ENCODE measurements at places on chromosomes 4 and X.

GRCh38 chr4:179607003-179607402 lies 2164.8 kb upstream of the AGA start:
- no peak for DNase-seq

DNA sequence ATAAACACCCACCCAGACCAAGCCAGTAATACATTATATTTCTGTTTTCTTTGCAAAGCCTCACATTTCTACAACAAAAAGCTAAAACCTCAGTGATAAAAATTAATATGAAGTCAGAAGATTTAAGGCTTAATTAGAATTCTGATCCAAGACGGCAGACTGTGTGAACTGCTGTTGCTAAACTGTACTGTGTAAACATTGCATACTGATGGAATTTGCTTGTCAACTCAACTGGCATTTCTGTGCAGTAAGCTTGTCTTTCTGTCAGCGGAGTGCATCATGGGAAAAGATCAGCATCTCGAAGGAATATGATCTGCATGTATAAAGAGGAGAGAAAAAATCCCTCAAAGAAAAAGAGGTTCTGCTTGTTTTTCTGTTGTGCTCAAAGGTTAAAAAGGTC lies 69.4 kb upstream of the SPANXB1 start:
- no peak for DNase-seq

DNA sequence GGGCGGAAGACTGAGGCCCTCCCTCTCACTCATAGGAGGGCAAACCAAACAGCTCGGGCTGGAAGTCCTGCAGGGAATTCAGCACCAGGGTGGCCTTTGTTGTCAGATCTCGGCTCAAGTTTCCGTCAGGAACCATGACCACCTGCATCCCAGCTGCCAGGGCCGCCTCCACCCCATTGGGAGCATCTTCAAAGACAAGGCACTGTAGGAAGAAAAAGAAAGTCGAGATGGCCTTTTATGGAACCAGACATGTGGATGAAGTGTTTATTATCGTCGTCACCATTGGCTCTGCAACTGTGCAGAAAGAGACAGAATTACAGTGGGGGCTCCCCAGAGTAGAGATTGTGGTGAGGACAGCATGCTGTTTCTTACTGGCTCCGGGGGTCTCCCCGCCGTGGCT lies 97.2 kb upstream of the STS start:
- no peak for DNase-seq

GRCh38 chrX:148956352-148956751 lies 455.9 kb downstream of the AFF2 start:
- no peak for DNase-seq

DNA sequence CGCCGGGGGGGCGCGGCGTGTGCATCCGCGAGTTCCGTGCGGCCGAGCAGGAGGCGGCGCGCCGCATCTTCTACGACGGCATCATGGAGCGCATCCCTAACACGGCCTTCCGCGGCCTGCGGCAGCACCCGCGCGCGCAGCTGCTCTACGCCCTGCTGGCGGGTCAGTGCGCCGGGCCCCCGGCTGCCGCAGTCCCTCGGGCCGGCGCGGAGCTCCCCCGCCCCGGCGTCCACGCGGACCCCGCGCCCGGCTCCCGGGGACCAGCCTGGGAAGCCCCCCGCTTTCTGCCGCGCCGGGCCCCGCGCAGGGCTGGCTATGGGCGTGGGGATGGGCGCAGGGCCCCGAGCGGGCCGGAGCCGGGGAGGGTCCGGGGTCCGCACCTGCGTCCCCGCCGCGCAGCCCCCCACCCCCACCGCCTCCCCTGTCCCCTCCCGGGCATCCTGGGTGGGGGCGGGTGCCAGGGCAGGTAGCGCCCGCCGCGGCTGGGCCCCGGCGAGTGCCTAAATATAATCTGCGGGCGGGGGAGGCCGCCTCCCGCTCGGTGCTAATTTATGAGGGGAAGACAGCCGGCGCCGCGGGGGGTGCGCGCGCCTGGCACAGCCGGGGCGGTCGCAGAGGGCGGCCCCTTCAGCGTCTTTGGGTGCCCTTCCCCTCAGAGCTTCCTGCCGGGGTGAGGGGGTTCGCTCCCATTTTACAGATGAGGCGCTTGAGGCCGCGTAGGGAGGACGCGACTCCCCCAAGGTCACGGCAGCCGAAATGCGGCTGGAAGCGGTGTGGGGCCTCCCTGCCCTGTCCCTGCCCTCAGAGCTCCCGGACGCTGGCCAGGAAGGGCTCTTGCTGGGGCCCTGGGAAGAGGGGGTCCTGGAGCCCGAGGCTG lies 837 bp downstream of the NAT8L start:
- no peak for DNase-seq

GRCh38 chr4:126937846-126938422 lies 694.8 kb upstream of the INTU start:
- DNase-seq = no peak

DNA sequence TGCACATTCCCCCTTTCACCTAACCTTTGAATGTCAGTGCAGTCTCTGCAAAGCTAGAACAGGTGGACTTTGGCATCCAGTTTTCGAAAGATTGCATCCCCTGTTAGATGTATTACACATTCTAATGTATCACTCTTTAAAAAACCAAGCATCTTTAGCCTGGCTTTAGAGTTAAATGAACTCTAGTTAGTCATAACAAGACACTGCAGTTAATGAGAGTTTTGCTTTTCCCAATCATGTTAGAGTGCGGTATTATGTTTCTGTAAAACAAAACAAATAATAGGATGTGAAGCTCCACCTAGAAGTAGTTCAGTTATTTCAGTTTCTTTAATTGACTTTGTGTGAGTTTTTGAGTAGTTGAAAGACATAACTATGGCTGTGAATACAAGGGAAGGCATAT lies 42.2 kb downstream of the PARM1 start:
- DNase-seq = no peak

DNA sequence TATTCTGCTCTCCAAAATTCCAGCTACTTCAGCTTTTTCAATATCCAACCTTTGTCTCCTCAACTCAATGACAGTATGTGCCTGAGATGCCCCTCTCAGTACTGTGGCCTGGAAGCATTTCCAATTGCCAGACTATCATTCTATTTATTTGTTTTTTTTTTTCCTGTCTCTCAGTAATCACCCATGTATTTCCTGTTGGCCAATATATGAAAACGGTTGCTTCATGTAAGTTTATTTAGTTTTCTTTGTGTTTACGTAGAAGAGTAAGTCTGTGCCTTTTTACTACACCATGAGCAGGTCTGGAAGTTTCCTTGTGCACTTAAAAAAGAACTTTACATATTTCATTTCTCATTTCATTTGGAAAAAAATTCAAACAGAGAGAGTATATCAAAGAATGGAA lies 537.5 kb upstream of the SPANXN1 start:
- no peak for DNase-seq

DNA sequence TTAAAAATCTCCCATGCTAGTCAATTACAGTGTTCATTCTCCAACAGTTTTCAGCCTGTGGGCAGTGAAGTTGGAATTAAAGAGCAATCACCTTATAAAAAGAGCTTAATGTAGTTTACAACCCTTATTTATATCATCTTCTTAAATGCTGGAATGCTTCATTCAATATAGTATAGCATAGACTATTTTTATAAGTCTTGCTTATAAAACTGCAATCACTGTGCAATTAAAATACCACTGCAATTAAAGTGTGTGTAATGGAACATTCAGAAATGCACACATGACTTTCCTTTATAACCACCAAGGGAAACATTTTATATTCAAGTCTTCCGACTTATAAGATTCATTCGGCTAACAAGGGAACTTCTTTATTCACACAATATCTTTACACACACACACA lies 16.4 kb upstream of the DCAF8L1 start:
- no peak for DNase-seq

GRCh38 chrX:10854594-10854993 lies 234.2 kb upstream of the MID1 start:
- DNase-seq = no peak

DNA sequence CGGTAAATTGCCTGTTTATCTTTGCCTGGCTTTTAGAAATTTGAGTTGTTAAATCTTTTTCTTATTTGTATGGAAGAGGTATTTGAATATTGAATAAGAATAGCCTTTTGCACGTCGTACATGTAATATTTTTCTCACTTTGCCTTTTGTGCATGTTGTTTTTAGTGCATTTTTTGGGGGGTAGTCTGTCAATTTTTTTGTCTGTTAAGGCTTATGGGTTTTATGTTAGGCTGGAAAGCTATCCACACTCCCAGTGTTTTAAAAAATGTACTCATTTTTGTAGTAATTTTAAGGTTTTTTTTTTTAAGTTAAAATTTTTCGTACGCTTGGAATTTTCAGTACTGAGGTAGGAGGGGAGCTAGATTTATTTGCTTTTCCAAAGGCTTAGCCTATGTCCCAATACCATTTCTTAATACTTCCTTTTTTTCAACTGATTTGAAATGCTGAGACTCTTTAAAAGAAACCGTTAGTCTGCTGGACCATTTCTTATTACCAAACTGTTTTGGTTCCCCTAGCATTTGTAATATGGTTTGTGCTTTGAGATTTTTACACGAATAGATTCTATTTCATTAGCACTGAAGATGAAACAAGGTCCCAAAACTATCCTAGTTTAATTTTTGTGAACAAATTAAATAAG lies 1.3 kb downstream of the HERC5 start:
- DNase-seq = no peak

DNA sequence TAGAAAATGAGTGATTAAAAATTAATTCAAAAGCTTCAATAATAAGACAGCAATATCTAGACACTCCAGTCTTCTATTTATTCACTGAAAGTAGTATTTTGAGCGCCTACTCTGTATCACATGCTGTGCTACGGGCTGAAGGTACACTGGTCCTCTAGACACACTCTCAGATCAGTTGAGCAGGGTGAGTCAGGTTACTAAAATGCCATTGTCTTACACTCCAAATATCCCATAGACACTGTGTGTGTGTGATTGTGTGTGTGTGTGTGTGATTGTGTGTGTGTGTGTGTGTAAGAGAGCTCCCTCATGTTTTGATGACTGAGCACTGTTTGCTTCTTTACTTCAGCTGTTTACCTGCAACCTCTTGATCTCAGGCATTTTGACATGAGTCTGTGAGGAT lies 342.8 kb upstream of the BOD1L1 start:
- no peak for DNase-seq

DNA sequence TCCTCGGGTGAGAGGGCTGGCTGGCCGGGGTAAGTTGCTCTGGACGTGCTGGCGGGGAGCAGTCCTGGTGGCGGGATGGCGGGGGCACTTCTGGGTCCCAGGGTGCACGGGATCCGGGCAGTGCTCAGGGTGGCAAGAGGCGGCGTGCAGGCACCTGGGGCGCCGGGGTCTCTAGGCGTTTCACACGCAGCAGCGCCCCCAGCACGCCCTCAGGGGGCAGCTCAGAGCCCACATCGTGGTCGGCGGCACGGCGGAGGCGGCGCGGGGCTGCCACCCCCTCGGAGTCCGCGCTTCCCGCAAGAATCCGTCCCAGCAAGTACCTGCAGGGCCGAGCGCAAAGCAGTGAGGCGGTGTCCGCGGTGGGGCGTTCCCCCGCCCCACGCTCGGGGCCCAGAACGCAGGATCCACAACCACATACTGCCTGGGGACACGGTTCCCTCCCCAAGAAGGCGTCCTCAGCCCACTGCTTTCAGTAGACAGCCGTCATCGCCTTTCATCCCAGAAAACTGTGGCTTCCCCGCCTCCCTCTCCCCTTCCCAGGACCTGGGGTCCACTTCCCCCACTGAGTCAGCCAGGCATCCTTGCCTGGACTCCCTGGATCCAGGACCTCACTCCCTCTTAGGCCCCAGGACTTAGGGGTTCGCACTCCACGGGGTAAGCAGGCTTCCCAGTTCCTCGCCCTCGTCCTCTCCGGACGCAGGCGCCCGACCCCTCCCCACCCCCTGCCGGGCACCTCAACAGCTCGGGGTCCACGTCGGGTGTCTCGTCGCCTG lies 4.1 kb downstream of the PCSK1N start:
- no peak for DNase-seq
